IPS DF 19.7 (cell line): ENCODE measurements at places on chromosomes 16 and 17.
A peak's percentile ranks its signal among the peaks of the same experiment; 100 is the strongest.

GRCh38 chr16:84237994-84238750 is 1.6 kb downstream of the KCNG4 start:
- no peak for DNase-seq

DNA sequence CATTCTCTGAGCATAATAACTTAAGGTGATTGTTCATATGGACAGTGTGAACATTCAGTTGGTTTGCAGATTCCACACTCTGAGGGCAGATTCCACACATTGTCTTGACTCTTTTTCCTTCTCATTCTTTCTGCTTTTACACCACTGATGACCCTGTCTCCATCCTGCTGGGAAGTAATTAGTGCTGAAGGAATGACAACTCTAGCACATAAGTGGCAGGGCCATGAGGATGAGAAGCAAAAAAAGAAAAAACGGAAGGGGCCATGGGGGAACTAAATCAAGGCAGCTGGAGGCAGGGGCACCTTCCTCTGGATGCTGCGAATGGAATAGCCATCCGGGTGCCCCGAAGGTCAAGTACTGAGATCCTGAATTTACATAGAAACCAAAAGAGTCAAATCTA is 944.0 kb downstream of the KCNJ2 start:
- no peak for DNase-seq

DNA sequence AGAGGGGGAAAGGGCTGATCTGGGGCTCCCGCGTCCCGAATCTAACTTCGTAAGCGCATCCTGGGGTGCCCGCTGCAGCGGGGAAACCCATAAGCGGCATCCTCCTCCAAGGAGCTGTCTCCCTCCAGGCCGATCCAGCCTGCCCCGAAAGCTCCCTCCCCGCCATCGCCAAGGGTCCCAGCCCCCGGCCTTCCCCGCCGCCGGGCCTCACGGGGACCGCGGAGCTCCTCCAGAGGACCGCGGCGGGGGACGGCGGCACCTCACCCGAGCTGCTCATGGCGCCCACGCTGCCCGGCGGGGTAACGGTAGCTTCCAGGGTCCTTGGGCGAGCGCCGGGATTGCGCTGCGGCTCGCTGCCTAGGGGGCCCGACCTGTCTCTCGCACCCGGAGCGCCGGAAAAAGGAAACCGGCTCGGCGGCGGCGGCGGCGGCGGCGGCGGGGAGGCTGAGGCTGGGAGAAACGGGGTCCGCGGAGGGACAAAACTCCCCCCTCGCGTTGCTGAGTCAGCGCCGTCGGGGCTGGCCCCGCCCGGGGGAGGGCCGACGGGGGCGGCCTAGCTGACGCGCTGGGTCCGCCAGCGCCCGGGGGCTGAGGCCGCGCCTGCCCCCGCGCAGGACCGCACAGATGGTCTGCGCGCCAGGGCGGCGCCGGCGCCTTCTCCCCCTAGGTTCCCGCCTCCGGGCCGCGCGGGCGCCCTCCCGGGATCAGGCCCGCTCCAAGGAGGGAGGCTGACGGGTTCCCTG is at the start of gene BLMH:
Gene BLMH (minus strand): TSS at position 402 of the 743 bp plus-strand sequence. CDS start 125 bp downstream, at position 277.
- DNase-seq = peak; percentile 23

DNA sequence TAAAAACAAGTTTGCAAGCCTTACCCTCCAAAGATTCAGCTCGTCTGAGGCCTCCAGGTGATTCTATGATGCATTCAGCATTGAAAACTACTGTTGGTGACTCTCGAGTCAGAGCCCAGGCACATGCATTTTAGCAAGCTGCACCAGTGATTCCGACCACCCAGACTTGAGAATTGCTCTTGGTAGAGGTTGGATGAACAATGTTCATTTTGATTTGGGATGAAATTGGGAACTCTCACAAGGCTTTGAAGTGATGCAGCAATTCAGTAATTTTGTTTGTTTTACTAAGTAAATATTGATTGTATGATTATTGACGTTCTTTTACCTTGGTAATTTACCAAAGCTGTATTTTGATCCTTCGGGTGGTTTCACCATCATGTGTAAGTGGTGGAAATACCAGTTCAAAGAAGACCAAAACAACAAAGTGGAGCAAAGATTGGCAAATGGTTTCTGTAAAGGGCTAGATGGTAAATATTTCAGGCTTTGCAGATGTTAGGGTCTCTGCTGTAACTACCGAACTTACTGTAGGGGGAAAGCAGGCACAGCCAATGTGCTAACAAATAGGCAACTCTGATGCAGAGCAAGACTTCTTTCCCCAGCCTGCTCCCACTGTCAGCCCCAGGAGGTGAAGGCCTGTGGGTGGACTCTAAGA is 11.8 kb downstream of the ALDH3A2 start:
- no peak for DNase-seq
